ENCODE measurements at places on chromosomes 13 and 19.

- DNase-seq = peak; percentile 62
These were observed 147.1 kb downstream of the NUFIP1 start for GRCh38 chr13:44842158-44842557.

GRCh38 chr13:105278943-105279381 is 1256.5 kb downstream of the EFNB2 start:
- no peak for DNase-seq

DNA sequence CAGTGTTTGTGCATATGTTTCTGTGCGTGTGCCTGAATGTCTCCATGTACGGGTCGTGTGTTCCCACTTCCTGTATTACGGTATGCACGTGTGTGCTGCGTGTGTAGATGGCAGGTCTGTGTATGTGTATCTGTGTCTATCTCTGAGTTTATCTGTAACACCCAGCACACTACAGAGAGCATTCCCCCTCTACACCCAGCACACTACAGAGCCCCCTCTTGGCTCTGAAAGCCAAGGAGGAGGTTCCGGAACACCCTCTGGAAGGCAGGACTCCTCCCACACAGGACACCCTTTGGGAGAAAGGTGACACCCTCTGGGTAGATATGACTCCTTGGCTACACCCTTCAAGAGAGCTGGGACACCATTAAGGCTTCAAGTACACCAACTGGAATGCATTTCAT is 2.1 kb upstream of the ERFL start:
- no peak for DNase-seq

GRCh38 chr13:78228211-78228610 is 309.6 kb upstream of the EDNRB start:
- DNase-seq = peak; percentile 17

GRCh38 chr19:49491030-49491803 is 3.8 kb downstream of the RPL13A start:
- DNase-seq = no peak

GRCh38 chr13:99978799-99979452 is 2.7 kb upstream of the ZIC2 start:
- no peak for DNase-seq

GRCh38 chr13:60716313-60716712 is 319.3 kb downstream of the TDRD3 start:
- DNase-seq = no peak

DNA sequence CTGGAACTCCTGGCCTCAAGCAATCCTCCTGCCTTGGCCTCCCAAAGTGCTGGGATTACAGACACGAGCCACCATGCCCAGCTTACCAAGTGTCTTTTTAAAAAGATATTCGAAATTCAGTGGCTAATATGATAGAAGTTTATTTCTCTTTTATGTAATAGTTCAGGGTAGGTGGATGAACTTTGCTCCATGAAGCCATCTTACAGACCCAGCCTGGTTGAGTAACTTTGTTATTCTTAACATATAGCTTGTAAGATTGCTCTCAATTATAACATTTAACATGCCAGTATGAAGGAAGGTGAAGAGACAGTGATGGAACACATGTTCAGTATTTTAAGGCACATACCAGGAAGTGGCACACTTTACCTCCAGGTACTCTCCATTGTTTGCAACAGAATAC is 42.4 kb downstream of the ZIC2 start:
- no peak for DNase-seq

DNA sequence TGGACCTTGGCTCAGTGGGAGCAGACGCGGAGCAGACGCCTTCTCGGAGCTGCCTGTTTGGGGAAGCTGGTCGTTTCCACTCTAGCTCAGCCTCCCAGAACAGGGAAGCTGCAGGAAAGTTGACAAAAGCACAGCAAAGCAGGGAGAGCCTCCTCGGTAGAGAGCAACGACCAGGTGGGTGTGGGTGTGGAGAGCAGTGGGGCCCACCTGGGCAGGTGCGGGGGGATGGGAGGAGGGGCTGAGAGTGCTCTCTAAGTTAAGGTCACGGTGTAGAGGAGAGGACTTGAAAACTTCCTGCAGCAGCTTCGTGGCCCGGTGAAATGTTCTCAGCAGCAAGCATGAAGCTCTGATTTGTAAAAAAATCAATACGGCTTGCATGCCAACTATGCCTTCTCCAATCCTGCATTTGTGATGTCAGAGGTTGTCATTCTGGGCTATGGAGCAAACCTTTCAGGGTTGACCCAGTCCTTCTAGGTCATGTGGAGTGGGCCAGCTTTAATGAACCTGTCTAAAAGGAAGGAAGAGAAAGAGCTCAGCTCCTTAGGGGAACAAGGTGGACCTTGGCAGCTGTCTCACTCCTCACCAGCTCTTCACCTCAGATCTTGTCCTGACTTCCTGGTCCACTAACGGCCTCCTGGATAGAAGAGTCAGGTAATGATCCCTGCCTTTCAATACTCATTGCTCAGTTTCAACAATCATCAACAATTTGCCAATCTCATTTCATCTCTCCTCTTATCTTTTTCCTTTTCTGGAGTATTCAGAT is 85.8 kb upstream of the UBL3 start:
- no peak for DNase-seq

- DNase-seq = no peak
These were observed 88.2 kb upstream of the TSC22D1 start for GRCh38 chr13:44664308-44664707.

GRCh38 chr13:99087098-99087953 is 109.5 kb upstream of the DOCK9 start:
- DNase-seq = peak; percentile 86

GRCh38 chr19:5678071-5678718 is 2.1 kb downstream of the MICOS13 start:
- DNase-seq = no peak

GRCh38 chr13:43684963-43685725 is 101.6 kb downstream of the ENOX1 start:
- no peak for DNase-seq

GRCh38 chr13:70960841-70961443 is 852.7 kb upstream of the KLHL1 start:
- peak; percentile 59 for DNase-seq

DNA sequence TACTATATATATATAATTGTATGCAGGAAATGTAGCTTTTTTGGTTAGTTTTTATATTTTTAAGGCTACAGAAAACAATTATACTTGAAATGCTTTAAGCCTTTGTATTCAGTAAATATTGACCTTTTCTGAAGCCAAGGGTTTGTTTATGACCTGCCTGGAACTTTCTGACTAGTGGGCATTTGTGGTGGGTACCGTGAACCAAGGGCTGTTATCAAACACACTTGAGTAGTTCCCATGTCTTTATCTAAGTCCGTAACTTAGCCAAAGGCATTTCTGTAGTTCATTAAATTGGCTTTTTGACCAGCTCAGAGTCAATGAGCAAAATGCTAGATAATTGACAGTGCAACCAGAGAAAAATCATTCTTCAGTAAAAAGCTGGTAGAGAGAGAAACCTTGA is 1444.2 kb upstream of the SLC10A2 start:
- no peak for DNase-seq

- no peak for DNase-seq
These were observed 53.5 kb upstream of the SOX21 start for GRCh38 chr13:94765814-94766213.

- no peak for DNase-seq
These were observed 78.5 kb upstream of the MCF2L start for GRCh38 chr13:112890316-112891145.

GRCh38 chr19:7603919-7604318 is 8.3 kb downstream of the CAMSAP3 start:
- no peak for DNase-seq

GRCh38 chr13:111253365-111253872 is 67.0 kb upstream of the TEX29 start:
- DNase-seq = peak; percentile 57

DNA sequence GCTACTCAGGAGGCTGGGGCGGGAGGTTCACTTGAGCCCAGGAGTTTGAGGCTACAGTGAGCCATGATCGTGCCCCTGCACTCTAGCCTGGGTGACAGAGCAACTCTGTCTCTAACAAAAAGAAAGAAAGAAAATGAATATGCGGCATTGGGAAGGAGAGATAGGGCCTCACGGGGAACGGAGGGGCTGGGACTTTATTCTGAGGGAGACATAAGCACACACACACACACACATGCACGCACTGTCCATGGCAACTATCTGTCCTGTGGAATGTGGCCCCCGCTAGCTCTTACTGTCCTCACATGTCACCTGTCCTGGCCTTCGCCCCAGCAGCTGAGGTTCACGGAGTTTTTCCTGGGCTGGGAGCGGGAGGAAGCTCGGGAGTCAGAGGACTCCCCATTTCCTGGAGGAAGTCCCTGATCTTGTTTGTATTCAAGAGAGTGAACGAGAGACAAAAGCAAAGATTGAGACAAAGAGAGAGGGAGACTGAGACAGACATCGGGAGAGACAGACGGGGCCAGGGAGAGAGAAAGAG is 654 bp downstream of the STAP2 start:
- DNase-seq = peak; percentile 33

DNA sequence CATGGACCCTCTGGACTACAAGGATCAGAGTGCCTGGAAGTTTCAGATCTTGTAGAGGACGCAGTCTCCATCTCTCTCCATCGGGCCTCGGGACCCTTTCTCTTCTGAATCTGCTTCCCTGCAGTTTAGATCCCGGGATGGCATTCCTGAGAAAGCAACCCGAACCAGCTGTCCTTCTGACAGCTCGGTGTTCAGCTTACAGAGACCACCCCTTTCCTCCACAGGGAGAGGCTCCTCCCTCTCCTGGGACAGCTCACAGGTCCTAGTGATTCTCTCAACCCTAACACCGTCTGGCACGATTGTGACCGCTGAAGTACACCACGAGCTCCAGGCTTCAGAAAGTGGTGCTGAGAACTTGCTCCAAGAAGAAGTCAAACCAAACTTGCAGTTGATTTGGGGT is 18.2 kb downstream of the CRX start:
- no peak for DNase-seq

GRCh38 chr13:34523406-34523805 is 418.7 kb upstream of the NBEA start:
- DNase-seq = no peak

DNA sequence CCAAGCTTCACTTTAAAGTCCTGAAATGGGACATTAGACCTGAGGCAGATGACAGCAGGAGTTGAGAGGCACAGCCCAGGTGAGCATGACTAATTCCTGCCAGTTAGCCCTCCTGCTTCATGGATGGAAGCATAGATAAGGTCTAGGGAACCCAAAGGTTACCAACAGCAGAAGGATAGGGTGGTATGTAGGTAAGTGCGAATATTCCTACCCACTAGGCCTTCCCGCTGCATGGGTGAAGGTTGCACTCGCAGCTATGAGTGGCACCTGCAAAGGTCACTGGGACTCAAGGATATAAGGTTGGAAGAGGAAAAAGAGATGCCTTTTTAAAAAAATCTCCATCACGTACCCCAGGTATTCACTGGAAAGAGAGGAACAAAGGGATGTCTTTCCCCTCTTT is 12.2 kb upstream of the MLLT1 start:
- peak; percentile 7 for DNase-seq

DNA sequence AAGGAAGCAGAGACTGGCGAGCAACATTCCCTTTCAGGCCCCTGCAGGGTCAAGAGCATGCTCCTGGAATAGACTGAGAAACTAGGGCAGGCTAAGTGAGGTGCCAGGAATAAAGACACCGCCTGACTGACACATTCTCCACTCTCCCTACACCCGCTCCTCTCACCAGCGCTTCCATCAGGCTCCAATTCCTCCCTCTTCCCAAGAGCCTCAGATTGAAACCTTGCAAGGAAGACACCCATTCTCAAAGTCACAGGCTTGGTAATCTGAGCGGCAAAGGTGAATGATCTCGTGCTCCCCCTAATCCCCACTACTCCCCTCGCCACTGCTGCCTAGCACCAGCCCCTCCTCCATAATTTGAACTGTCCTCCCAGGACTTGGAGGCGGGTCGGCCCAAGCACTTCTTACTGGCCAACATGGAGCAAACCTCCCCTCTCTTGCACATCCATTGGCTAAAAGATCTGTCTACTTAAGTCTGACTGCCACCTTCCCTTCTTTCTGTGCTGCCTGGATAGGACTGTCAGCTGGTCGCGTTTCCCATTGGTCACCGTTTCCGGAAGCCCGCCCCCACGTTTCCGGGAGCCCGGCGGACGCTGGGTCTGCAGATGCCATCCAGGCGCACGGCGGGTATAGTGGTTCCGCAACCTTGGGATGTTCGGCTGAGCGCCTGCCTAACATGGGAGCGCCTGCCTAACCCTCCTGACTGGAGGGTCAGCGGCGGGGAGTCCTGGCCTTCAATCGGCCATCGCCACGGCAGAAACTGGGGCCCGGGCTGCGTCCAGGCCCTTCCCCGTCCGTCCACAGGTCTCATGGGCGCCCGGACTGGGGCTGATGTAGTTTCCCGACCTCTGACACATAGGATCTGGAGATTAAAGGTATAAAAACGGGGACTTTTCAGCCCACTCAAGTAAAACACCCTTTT is 33.6 kb downstream of the ZNF383 start:
- peak; percentile 98 for DNase-seq

- peak; percentile 58 for DNase-seq
These were observed 1.3 kb downstream of the ALG5 start for GRCh38 chr13:36997716-36998427.

DNA sequence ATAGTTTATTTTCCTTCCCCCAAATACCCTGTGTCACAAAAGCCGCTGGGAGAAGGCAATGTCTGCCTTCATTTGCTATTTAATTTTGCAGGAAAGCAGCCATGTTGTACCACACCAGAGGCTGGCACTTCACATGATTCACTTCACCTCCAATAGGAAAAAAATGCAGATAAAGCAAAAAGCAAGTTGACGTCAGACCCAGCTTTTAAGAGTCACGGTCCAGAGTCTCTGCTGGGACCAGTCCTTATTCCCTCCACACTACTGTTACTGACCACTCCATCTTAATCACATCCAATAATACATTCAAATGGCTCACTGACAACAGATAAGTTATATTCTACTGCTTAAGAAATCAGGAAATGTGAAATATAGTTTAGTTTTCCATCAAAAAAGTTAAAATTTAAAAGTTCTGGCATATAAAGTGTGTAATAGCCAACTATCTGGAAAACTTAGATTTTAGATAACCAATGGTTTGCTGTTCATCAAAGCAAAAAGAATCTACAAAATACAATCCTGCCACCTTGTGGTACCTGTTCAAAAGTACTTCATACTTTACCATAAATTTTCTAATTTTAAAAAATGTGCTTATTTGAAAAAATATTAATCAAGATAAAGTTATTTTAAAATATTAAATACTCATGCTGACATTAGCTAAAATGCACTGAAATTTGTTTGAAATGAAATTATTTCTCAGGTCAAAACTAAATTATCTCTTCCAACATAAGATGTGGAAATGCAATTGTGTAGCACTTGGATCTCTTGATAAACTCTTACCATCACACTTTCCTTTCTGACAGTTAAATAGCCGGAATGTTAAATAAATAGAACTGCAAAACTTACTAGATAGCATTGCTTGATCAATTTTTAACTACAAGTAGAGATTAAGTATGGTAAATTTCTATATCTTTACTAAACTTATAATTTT is 97.3 kb downstream of the SERP2 start:
- peak; percentile 61 for DNase-seq

DNA sequence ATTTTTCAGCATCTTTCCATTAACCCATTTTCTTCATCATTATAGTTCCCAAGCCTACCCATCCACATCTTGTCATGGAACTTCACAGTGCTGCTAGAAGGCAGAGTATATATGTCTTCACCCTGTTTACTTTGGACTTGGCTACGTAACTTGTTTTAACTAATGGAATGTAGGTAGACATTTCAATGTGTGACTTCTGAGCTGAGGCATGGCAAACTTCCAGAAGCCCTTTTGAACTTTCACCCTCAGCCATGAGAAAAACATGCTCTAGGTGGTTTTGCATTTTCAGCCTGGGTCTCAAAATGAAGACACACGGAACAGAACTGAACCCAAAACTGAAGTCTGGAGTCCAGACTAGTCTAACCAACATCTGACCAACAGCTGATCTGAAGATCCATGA is 3.2 kb downstream of the TEX30 start:
- no peak for DNase-seq
